ENCODE measurements at places on chromosomes 11 and 22. TPM values are rescaled to one million over a fixed set of nuclear protein-coding genes. Genes with fewer than 3 reads are reported as not detected.
A peak's percentile ranks its signal among the peaks of the same experiment; 100 is the strongest.

SREBF2 gene
- total RNA-seq = 144 TPM

APOA4 gene
- not detected for total RNA-seq

C1QTNF5 gene
- total RNA-seq = 2.2 TPM

APOBEC3F gene
- total RNA-seq = 7.3 TPM

SLC17A6 gene
- 1.6 TPM for total RNA-seq

LRRC75B gene
- 10.9 TPM for total RNA-seq

TMEM191C gene
- total RNA-seq = 0.74 TPM

DNA sequence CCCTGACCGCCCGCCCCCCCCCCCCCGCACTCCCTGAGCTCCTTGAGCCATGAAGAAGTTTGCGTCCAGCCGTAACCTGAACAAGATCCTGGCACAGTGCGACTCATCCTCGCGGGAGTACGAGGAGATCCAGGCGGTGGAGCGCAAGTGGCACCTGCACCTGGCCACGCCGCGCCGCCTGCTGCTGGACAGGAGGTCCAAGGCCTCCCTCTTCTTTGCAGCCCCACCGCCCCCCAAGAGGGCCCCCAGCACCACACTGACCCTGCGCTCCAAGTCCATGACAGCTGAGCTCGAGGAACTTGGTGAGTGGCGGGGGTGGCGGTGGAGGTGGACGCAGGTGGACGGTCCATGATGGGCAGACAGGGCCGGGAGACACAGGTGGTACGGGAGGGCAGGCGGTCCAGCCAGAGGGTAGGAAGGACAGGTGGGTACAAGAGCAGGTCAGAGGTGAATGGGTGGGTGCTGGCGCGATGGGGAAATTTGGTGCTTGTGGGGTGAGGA is 32.1 kb upstream of the ACR start:
- no peak overlapping the region for H3K27ac ChIP-seq
- no peaks in the 10 kb centered on the region for H3K4me1 ChIP-seq
- DNase-seq = no peak
- H3K36me3 ChIP-seq = no peaks in the 10 kb centered on the region

- DNase-seq = peak; percentile 33
- no peaks in the 10 kb centered on the region for H3K27me3 ChIP-seq
- H3K36me3 ChIP-seq = no peaks in the 10 kb centered on the region
- no peak overlapping the region for H3K27ac ChIP-seq
Observed at GRCh38 chr22:48943567-48944432, 883.9 kb downstream of the BRD1 start.

DNA sequence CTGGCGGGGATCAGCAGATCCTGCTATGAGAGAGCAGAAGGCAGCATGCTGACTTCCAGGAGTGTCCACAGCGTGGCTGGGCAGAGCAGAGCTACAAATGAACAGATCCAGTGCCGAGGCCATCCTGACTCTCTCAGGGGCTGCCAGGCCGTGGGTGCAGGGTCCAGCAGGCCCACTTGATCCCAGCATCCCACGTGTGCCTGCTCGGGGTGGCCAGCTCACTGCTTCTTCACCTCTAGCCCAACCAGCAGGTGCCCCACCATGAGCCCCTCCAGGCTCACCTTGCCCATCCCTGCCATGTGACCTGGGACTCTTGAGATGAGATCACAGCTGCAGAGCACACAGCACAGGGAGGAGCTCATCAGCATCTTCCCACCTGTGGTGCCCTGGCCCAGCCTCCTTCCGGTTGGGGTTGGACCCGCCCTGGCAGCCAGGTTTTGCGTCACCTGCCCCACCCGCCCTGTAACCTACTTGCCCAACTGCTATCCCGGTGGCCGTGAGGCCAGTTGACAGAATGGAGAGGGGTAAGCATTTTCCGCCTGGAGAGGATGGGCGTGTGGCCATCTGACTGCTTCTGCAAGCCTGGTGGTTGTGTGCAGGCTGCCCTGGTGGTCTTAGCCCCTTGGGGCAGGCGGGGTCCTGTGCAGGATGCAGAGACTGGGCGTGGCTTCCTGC is 11.0 kb downstream of the TANGO2 start:
- no peak for DNase-seq
- H3K27me3 ChIP-seq = no peaks in the 10 kb centered on the region
- H3K36me3 ChIP-seq = no peaks in the 10 kb centered on the region
- no peaks in the 10 kb centered on the region for H3K4me1 ChIP-seq
- no peak overlapping the region for H3K27ac ChIP-seq
- no peak overlapping the region for H3K4me3 ChIP-seq

- DNase-seq = no peak
- no peaks in the 10 kb centered on the region for H3K36me3 ChIP-seq
- no peaks in the 10 kb centered on the region for H3K4me1 ChIP-seq
- no peak overlapping the region for H3K4me3 ChIP-seq
- no peak overlapping the region for H3K27ac ChIP-seq
- H3K27me3 ChIP-seq = no peaks in the 10 kb centered on the region
Observed at GRCh38 chr22:47307326-47307725, 544.9 kb downstream of the TBC1D22A start.

DNA sequence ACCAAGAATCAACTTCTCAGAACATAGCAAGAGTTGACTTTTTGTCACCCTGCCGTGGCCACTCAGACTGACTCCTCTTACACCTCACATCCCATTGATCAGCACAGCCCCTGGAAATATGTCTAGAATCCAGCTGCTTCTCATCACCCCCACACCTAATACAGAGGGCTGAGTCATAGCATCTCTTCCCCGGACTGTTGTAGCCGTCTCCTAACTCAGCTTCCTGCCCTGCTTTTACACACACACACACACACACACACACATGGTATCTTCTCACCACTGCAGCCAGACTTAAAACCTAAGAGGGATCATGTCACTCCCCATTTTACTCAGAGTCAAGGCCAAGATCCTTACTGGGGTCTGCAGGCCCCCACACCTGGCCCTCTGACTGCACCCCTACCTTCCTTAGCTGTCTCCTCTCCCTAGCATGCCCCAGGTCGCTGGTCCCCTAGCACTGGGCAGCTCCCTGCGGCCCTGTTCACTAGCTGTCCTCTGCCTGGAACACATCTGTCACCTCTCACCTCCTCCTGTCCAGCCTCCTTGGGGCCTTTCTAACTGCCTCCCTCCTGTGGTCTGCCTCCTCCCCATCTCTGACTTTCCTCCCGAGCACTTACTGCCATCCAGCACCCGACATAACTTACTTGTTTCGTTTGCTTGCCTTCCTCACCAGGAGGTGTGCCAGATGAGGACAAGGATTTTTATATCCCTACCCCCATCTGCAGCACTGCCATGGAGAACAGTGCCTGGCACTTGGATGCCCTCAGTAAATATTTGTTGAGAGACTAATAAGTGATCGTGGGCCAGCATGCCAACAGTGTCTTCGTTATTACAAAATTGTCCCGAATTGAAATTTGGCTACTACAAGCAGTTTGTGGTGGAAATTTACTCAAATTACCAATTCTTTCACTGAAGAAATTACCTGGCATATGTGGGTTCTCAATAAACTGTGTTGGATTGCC is 61.9 kb downstream of the BMAL1 start:
- H3K4me3 ChIP-seq = no peak overlapping the region
- no peak overlapping the region for H3K27ac ChIP-seq
- no peaks in the 10 kb centered on the region for H3K4me1 ChIP-seq
- no peaks in the 10 kb centered on the region for H3K27me3 ChIP-seq
- DNase-seq = no peak

Data from H1 (cell line).